ENCODE measurements at places on chromosomes 3 and 15.

DNA sequence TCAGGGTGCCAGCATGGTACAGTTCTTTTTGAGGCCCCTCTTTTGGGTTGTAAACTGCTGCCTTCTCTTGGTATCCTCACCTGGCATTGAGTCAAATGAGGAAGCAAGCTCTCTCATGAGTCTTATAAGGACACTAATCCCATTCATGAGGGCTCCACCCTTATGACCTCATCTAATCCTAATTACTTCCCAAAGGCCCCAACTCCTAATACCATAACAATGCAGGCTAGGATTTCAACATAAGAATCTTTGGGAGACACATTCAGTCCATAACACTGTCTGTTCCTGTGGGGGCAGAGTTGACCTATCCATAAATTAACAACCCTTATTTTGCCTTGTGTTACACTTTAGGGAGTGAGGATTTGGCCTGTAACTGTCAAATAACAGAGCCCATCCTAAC is 278.3 kb downstream of the LRTM1 start:
- DNase-seq, result no peak

- DNase-seq, result no peak
Observed at GRCh38 chr15:85141726-85142125, 160.1 kb downstream of the PDE8A start.

GRCh38 chr3:154301561-154301960 is 22.7 kb downstream of the DHX36 start:
- DNase-seq, result no peak

GRCh38 chr15:79032656-79033055 is 57.9 kb downstream of the RASGRF1 start:
- no peak for DNase-seq

- no peak for DNase-seq
Observed at GRCh38 chr3:42192334-42193200, 73.4 kb downstream of the CCK start.

DNA sequence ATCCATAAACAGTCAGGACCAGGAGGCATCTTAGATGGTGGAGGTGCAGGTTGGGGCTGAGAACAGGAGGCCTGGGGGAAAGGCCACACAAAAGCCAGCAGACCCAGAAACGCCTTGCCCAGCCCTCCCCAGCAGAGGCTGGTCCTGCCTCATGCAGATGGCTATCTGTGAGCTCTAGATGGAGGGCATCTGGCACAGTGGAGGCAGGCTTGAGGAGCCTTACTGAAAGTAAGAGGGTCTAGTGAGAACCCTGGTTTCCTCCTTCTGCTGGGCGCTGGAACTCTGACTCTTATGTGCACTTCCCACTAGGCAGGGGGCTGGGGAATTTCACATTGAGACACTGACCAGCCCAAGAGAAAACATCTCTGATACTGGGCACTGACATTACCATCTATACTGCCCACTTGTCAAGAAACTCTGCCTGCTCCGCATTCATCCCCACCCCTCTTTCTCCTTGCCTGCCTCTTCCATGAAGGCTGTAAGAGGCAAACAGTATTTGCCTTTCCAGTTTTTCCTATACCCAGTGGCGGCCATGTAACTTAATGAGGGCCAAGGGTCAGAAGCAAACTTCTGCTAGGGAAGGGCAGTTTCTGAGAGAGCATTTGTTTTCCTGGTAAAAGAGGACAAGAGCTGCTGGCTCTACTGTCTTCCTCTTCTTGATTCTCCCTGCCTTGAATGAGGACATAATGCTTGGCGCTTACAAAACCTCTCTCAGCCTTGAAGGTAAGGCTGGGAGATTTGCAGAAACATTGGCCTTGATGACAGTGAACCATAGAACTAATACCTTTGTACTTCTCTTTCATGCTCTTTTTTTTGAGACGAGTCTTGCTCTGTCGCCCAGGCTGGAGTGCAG is 4.4 kb upstream of the SCN5A start:
- no peak for DNase-seq

DNA sequence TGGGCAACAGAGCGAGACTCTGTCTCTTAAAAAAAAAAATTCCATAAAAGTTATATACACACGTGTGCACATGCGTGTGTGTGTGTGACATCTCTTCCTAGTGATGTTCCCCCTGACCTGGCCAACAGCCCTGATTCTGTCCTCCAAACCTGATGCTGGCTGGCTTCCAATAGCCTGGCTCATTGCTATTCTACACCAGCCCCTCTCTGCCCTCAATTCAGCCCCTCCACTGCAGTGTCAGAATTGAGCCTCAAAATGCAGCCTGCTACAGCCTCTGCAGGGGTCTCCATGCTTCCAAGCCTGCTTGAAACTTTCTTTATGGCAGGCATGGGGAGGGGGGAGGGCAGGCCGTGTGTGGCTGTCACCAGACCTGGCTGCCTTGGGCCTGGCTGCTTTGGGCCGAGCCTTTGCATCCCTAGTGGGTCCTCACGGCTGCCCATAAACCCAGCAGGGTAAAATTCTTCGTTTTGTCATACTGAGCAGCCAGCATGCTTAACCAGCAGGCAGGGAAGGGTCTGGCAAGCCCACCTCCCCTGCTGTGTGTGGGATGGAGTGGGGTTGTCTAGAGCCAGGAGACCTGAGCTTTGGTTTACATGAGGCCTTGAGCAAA is 22.7 kb upstream of the DOCK3 start:
- DNase-seq, result no peak

DNA sequence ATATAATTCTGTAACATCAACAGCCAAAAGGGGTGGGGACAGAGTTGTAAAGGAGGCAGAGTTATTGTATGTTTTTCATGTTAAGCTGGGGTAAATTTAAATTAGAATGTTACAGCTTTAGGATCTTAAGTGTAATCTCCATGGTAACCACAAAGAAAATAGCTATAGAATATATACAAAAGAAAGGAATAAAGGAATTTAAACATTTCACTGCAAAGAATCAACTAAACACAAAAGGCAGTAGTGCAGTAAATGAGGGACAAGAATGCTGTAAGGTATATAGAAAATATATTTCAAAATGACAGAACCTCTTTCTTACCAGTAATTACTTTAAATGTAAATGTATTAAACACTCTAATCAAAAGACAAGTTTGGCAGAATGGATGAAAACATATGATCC is 361.7 kb downstream of the SLC9A9 start:
- DNase-seq, result no peak

DNA sequence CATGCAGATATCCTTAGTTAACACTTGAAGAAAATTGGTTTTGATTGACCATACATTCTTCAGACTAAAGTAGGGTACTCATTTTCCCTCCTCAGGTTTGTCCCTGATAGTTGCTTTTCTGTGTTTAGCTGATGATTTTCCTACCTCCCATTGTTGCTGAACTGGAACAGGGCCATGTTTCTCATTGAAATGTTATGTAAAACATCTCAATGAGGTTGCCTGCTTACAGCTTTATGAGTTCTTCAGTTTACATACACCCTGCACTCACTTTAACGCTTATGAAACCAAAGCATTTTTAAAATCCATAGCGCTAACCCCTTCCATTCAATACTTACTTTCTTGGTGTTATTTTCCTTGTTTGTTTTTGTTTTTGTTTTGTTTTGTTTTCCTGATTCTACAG is 61.9 kb downstream of the HMG20A start:
- no peak for DNase-seq

All from hematopoietic multipotent progenitor cell treated with erythropoietin and hydrocortisone succinate and interleukin-3 and kit ligand, for 17 days (in vitro differentiated cells).